ENCODE measurements at places on chromosomes 12 and 14. TPM values are rescaled to one million over a fixed set of nuclear protein-coding genes. Genes with fewer than 3 reads are reported as not detected.

- no peak overlapping the region for H3K4me3 ChIP-seq
- no peaks in the 10 kb centered on the region for H3K36me3 ChIP-seq
- DNase-seq = peak; percentile 45
- H3K27ac ChIP-seq = no peak overlapping the region
- H3K27me3 ChIP-seq = peaks cover 25% of the 10 kb centered on the region
Measured at GRCh38 chr14:67524634-67524963, 8.5 kb upstream of the PLEKHH1 start.

GRCh38 chr14:96634896-96635295, 132.7 kb downstream of the PAPOLA start:
- DNase-seq = no peak
- no peak overlapping the region for H3K27ac ChIP-seq
- H3K4me3 ChIP-seq = no peak overlapping the region
- no peaks in the 10 kb centered on the region for H3K36me3 ChIP-seq
- peaks cover 29% of the 10 kb centered on the region for H3K27me3 ChIP-seq

DNA sequence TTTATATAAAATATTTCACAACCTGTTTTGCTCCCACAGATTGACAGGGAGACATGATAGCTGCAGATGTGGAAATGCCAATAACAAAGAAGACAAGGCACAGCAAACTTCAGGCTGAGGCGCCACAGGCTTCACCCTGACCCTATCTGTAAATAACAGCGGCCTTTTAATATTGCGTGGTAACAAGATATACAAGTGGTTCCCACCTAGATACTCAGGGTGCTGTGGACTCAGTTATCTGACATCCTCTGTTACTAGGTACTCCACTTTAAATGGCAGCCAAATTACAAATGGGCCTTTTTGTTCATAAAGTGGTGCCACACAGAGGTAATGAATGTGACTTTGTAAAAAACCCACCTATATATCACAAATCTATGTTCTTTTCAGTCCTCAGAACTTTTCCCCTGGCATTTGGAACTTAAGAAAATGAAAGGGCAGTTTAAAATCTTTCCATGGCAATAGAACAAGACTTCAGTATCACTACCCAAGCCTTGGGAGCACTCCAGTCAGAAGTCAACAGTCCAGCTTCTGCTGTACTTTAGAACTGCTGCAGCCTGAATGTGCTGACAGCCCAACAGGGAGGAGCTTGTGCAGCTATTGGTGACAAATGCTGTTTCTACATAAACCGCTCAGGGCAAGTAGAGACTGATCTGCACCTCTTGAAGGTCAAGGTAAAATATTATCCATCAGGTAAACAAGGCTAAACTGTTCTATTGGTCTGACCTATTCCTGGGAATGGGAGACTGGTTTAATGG, 86.2 kb upstream of the DCD start:
- H3K27me3 ChIP-seq = peaks cover 36% of the 10 kb centered on the region
- no peaks in the 10 kb centered on the region for H3K36me3 ChIP-seq
- H3K4me1 ChIP-seq = no peaks in the 10 kb centered on the region
- no peak overlapping the region for H3K27ac ChIP-seq
- H3K4me3 ChIP-seq = no peak overlapping the region

DNA sequence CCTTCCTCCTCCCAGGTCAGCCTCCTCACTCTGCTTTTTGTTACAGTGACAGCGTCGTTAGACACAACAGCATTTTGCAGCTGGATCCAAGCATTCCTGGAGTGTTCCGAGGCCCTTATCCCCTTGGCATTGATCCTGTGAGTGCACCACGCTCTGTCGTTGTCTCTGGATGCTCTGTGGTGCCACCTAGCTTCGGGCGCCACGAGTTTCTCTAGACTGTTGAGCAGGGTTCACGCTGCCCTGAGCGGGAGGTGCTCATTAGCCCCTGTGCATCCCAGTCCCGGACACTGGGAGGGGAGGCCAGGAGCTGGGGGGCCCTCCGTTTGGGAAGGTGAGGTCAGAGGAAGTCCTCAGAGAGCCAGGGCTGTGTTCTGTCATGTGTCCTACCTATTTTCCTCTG, 17.3 kb upstream of the DNAH10 start:
- H3K4me3 ChIP-seq = no peak overlapping the region
- no peak overlapping the region for H3K27ac ChIP-seq
- peaks cover 22% of the 10 kb centered on the region for H3K36me3 ChIP-seq
- peak; percentile 34 for DNase-seq
- no peaks in the 10 kb centered on the region for H3K27me3 ChIP-seq
- H3K4me1 ChIP-seq = no peaks in the 10 kb centered on the region

DNA sequence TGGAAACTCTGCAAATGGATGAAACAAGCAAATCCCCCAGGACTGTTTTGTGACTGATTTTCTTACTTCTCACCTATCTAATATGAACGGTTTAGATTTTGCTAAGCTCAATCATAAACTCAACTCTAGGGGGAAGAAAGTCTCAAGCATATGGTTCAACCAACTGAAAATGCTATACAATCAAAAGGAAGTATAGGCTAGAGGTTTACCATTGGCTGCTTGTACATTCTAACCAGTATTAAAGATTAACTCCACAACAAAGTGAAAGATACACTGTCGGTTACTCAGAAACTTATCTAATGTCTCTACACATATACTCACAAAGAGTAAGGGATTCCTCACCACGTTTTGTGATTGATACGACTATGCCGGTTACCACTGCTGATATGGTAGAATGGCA, 281.8 kb upstream of the SOX5 start:
- H3K4me1 ChIP-seq = no peaks in the 10 kb centered on the region
- H3K36me3 ChIP-seq = no peaks in the 10 kb centered on the region
- no peak overlapping the region for H3K4me3 ChIP-seq
- peaks cover 24% of the 10 kb centered on the region for H3K27me3 ChIP-seq

DNA sequence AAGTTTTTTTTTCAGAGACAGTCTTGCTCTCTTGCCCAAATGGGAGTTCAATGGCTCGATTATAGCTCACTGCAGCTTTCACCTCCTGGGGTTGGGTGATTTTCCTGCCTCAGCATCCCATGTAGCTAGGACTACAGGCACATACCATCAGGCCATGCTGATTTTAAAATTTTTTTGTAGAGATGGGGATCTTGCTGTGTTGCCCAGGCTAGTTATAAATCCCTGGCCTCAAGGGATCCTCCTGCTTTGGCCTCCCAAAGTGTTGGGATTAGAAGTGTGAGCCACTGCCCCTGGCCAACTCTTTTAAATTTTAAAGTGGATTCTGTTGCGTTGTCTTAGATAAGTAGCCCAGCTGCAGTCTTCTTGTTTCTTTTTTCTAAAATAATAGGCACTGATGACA, 115.8 kb downstream of the RAD51B start:
- no peak overlapping the region for H3K27ac ChIP-seq
- no peaks in the 10 kb centered on the region for H3K36me3 ChIP-seq
- DNase-seq = no peak
- no peak overlapping the region for H3K4me3 ChIP-seq
- H3K27me3 ChIP-seq = no peaks in the 10 kb centered on the region
- H3K4me1 ChIP-seq = peaks cover 2% of the 10 kb centered on the region

DNA sequence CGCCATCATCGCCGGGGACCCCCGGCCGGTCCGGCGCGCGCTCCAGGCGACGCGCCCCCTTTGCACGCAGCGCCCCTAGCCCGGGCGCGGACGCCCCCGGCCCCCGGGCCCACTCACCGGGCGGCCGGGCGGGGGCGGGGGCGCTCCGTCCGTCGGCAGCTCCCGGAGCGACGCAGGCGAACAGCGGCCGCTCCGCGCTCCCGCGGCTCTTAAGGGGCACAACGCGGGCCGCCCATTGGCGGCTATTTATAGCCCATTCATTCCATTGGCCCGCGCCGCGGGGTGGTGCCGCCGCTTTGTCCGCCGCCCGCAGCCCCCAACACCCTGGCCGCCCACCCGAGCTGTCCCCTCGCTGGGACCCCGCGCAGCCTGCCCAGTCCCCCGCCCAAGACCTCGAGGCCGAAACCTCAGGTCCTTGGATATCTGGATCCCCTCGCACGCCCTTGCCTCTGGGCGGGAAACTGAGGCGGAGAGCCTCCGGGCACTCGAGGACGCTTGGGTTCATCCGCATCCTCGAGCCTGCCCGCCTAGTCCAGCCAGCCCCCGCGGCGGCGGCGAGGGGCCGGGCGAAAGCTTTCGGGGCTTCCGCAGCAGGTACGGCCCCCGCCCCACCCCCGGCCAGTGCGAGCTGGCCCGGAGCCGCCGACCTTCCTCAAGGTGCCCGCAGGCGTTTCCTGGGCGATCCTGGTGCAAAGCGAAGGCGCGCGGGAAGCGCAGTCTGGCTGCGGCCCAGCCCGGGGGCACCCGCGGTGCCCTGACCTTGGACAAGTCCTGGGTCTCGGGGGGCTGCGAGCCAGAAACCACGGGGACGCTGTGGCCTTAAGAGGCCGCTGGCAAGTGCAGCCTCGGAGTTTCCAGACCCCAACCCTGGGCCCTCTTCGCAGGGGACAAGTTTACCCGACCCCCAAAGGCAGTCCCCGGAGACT, at the start of gene CKB:
CKB (minus strand) TSS at position 182 of the 926 bp plus-strand sequence. CDS start 337 bp downstream, outside the sequence.
- H3K27me3 ChIP-seq = no peaks in the 10 kb centered on the region
- peak; percentile 65 for DNase-seq
- no peaks in the 10 kb centered on the region for H3K36me3 ChIP-seq

DNA sequence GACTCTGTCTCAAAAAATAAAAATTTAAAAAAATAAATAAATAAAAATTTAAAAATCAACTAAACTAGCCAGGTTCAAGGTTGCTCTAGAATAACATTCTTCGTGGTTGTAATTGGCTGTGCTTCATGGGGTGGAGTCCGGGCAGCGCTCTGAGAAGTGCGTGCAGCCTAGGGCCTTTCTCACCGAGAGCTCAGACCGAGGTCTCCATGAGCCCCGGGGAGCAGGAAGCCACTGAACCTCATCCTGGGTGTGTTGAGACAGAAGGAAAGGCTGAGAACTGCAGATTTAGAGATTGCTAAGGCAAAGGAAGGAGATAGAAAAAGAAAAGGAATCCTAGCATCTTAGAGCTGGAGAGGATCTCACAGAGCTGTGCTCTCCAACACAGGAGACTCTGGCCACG, 14.7 kb downstream of the P2RX4 start:
- no peak for DNase-seq
- no peak overlapping the region for H3K27ac ChIP-seq
- 0 out of 2 replicates have a peak, but pooled peaks cover 4% of the 10 kb centered on the region for H3K36me3 ChIP-seq
- H3K4me3 ChIP-seq = no peak overlapping the region
- no peaks in the 10 kb centered on the region for H3K27me3 ChIP-seq
- H3K4me1 ChIP-seq = peaks cover 18% of the 10 kb centered on the region

- H3K27ac ChIP-seq = peak overlapping the region; percentile 80
- no peaks in the 10 kb centered on the region for H3K27me3 ChIP-seq
- H3K4me1 ChIP-seq = peaks cover 27% of the 10 kb centered on the region
- peaks cover 18% of the 10 kb centered on the region for H3K36me3 ChIP-seq
- peak; percentile 96 for DNase-seq
Measured at GRCh38 chr12:123659996-123660727, 10.8 kb upstream of the TCTN2 start.

The PUS7L gene
- 9.1 TPM for total RNA-seq

The BDKRB1 gene
- total RNA-seq = 0.69 TPM

The KRT78 gene
- total RNA-seq = 0.15 TPM

The C12orf50 gene
- total RNA-seq = not detected

The WSCD2 gene
- total RNA-seq = not detected

The LRRC10 gene
- not detected for total RNA-seq
